ENCODE measurements at places on chromosomes 13 and 19.

DNA sequence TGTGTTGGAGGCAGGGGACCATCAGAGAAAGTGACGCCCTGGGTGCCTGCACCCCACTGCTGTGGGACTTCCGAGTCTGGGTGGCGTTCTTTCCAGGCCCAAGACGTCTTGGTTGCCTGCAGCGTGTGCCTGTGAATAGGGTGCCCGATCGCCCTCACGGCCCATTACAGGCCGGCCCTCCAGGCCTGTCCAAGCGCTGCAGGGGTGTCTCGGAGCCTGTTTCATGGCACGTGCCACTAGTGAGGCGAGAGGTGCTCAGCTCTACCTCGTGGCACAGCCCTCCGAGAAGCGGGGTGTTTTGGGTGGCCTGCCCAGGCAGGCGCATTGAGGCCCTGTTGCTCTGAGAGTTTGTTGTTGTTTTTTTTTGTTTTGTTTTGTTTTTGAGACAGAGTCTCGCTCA, 30.1 kb downstream of the DOT1L start:
- no peak for DNase-seq

- DNase-seq = no peak
Measured at GRCh38 chr19:5115771-5116202, 146.9 kb downstream of the KDM4B start.

DNA sequence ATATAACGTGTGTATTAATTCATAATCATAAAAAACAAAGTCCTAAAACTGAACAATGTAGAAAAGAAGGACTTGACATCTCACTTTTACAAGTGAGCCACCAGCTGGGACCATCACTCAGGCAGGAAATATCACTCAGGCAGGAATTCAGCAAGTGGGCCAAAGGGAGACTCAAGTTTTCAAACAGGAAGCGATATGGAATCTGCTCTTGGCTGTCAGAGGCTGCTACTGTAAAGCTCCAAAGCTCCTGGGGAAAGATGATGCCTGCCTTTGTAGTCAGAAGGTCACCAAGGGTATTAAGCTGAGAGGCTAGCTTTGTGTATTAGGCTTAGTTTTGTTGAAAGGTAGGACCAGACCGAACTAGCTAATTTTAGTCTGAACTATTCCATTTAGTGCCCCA, 5.5 kb upstream of the AKAP11 start:
- no peak for DNase-seq

DNA sequence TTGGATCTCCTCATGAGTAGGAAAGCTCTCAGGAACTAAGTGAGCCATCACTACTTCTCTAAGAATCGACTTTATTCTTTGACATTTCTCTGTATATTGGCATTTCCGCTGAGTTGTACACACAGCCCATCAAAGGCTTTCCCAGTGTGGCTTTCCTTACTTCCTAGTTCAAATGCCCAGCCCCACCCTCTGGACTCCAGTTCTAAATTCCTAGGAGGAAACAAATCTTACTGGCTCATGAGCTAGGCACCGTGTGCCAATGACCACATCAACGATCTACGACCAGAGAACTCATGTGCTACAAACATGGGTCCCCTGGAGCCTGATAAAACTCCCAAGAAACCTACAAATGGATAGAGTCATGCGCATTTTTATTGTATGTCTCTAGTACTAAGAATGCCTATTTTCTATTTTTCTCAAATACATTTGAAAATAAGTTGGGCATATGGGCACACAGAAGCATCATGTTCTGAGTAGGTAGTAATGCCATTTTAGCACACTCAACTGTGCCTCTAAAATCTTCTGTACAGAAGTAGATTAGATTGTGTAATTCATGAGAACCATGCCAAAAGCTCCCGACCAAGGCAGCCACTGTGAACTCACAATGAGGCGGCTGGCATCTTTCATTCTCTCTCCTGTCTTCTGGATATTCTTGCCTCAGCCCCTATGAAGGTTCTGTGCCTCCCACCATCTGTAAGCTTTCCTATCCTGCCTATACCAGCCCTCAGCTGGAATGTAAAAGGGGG, 10.5 kb upstream of the RAP2A start:
- no peak for DNase-seq

- DNase-seq = no peak
Measured at GRCh38 chr19:41376241-41376997, at the start of gene TMEM91. TSS of gene TMEM91 (plus strand) at chr19:41376533. CDS start at chr19:41378310, 1,777 bp downstream.

GRCh38 chr19:40251244-40251643, 24.8 kb upstream of the CCNP start:
- DNase-seq = no peak

DNA sequence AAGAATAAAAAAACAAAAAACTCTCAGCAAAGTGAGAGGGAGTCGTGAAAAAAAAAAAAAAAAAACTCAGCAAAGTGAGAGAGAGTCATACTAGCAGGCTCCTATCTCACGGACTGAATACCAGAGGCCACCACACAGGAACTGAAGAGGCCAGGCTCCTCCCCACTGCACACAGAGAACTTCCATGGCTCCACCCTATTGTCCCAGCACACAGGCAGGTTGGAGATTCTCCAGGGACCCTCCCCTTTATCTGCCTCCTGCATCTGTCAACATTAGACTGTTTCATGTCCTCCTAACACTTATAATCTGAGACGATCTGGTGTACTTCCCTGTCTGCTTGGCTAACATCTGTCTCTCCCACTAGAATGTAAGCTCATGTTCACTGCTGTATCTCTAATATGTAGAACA, 37.0 kb upstream of the FARP1 start:
- DNase-seq = no peak

GRCh38 chr19:33402421-33403220, 29.1 kb downstream of the CEBPG start:
- DNase-seq = no peak

GRCh38 chr13:22893204-22893603, 287.6 kb upstream of the SGCG start:
- no peak for DNase-seq

- DNase-seq = no peak
Measured at GRCh38 chr19:19575411-19575810, 37.3 kb downstream of the CILP2 start.

DNA sequence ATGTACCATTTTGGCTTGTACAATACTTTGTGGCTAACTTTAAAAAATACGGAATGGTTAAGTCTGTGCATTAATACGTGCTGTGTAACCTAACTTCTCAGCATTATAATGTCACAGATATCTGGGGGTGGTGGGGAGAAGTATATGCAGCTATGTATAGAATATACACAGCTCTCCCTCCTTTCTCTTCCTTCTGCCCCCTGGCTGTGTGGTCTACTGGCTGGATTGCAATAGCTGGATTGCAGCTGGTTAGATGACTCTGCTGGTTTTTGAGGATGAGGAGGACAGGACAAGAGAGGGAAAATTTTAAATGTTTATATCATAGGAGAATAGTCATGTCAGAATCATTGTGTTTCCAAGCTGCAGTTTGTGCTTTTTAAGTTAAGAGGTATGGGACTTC, 9.7 kb downstream of the RNASEH2B start:
- no peak for DNase-seq

- DNase-seq = no peak
Measured at GRCh38 chr19:41615207-41615606, 11.7 kb downstream of the CEACAM4 start.

GRCh38 chr13:51955281-51955771, 55.9 kb downstream of the ATP7B start:
- DNase-seq = no peak

Data from stimulated activated CD8-positive, alpha-beta memory T cell treated with anti-CD3 and anti-CD28 coated beads, Interleukin-2, amount 100 ng/mL, for 1 hour (primary cell).